ENCODE measurements at places on chromosomes 13 and 19. TPM values are rescaled to one million over a fixed set of nuclear protein-coding genes. Genes with fewer than 3 reads are reported as not detected.

- no peak for DNase-seq
Measured at GRCh38 chr13:75485286-75486062, 3.5 kb upstream of the TBC1D4 start.

DNA sequence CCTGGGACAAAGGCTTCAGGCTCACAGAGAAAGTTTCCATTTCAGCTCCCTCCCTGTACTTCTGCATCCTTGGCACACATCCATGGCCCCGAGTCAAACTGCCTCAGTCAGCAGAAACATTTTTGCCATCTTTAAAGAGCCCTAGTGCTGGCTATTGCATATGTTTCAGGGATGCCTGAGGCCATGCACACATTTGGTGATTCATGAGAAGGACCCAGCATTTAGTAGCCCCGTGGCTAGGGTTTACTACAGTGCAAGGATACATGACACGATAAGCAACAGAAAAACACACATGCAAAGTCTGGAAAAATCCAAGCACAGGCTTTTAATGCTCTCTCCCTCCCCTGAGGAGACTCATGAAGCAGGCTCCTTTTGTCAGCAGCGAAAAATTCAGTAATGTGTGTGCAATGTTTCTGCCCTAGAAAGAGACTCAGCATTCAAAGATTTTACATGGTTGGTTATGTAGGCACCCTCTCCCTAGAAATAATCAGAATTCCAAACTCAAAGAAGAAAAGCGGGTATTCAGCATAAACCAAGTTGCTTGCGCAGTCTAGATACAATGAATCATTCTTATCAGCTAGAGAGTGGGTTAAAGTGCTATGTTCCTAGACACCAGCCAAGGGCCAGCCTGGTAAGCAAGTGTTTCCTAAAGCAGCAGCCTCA, 17.6 kb downstream of the ACOD1 start:
- DNase-seq = no peak

DNA sequence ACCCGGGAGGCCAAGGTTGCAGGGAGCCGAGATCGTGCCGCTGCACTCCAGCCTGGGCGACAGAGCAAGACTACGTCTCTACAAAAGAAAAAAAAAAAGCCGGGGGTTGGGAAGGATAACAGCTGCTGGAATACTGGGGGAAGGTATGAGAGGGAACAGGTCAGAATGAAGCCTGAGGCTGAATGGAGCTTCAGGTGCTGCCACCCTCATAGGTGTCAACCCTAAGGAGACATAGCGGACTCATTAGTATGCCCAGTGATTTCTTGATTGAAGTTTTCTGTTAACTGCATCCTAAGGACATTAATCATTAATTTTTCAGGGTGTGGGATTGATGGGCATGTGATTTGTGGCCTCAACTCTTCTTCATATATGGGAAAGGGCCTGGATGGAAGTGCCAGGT, 6.0 kb downstream of the SMARCA4 start:
- DNase-seq = no peak

- no peak for DNase-seq
Measured at GRCh38 chr13:39185326-39185725, 147.1 kb downstream of the NHLRC3 start.

GRCh38 chr19:46088101-46088500, 36.4 kb downstream of the IGFL3 start:
- DNase-seq = no peak

DNA sequence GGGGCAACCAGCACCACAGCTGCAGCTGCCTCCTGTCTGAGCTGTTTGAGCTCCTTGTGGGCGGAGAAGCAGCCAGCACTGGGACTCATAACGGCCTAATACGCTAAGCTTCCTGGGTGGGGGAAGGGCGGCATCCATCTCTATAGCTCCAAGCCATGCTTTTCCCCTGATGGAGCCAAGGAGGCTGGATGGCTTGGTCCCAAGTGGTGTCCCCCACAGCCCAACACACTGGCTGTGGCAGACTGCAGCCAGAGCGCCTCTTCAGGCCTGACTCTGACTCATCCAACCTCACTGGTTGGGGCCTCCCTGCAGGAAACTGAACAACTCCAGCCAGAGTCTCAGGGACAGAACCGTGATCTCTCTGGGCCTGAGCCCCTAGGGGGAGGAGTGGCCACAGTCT, 537.3 kb downstream of the SUCLA2 start:
- no peak for DNase-seq

Gene EIF3K
- total RNA-seq = 831 TPM

DNA sequence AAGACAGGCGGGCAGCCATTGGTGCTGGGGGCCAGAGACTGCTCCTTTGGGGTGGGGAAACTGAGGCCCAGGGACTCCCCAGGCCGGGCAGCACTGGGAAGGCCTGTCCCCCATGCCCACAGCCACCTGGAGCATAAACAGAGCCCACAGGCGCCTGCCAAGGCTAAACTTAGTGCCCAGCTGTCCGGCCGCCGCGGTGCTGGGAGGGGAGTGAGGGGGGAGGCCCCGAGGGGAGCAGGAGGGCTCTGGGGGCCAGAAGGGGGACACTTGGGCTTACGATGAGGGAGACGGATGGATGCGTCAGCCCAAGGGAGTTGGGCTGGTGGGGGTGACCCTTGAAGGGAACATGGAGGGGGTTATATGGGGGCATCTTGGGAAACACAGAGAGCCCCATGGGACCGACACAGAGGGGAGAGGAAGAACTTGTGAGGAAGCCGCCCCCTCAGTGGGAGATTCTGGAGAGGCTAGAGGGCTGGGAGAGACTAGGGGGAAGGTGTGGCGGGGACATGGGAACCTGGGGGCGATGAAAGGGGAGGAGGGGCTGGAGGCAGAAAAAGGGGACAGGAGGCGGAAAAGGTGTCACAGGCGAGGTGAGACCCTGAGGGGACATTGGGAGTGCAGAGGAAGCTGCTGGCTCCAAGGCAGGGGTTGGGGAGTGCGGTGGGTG, 2.2 kb downstream of the CERS1 start:
- no peak for DNase-seq

GRCh38 chr19:20558011-20558410, 7.6 kb downstream of the ZNF737 start:
- DNase-seq = no peak

DNA sequence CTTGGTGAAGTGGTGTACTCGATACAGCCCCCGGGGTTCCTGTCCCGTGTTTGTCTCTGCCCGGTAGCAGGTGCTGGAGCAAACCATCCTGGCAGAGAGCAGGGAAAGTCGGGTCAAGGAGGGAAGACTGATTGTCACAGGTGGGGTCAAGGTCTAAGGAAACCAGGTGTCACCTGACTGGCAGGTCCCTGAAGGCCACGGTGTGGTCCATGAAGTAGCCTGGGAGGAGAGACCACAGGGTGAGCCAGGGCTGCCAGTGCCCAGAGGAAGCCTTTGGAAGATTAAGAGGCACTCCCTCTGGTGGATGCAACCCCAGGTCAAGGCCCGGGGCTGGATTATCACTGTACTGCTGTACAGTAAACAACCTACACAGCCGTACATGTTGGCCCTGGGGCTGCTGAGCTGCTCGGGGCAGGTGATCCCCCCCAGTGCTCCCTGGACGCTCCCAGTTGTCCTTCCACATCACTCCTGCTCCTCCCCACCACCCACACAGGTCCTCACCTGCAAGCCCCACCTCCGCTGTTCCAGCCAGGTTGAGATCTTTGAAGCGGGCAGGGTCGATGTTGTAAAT, 6.0 kb upstream of the CCER2 start:
- DNase-seq = no peak

DNA sequence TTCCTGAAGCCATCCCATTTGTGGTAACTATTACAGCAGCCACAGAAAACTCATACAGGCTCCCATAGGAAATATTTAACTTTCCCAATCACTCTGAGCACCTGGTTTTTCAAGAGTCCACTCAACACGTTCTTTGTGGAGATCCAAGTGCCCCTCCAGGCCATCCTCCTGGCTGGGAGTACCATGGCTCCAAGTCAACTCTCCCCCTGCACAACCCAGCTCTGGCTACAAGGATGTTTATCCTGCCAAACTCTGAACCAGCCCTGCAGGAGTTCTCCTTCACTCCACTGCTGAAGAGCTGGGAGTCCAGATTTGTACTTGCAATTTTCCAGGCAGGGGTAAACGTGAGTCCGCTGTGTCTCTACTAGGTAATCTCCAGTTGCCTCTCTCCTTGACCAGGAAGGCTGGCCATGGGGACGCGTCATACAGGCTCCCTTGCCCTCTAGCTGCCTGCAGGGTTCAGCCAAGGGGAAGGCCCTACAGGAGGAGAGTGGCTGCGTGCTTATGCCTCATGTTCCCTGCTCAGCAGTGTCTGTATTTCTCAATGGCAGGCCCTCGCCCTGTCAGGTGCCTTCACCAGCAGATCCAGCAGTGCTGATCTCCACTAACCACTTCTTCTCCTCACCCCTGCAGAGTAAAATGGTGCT, 29.9 kb upstream of the ARGLU1 start:
- DNase-seq = no peak

DNA sequence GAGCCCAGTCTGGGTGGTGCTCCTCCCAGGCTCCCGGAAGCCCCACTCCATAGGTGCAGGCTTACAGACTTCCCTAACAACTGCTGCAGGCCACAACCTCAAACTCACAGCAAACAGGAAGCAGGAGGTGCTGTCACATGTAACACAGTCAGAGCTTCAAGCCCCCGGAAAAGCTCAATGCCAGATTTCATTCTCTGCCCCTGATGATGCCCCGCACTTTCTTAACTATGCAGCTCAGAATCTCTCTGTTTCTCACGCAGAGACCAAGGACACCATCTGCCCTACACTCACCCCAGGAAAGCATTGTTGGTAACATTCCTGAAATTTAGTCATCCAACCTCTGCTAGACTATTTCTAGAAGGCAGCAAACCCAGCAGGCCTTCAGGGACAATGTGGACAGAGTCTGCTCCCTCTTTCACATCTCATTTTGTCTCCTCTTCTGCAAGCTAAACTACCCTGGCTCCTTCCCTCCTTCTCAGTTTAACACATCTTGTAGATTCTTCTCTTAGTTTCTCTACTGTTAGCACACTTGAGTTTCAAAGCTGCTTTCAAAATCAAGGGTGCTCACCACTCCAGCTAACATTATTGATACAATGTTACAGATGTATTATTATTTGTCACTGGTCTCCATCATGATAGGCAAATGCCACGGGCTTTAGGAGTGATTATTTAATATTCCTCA, 162.5 kb downstream of the KCTD12 start:
- DNase-seq = peak; percentile 78

GRCh38 chr19:50300814-50301606, 28.2 kb downstream of the KCNC3 start:
- DNase-seq = no peak

DNA sequence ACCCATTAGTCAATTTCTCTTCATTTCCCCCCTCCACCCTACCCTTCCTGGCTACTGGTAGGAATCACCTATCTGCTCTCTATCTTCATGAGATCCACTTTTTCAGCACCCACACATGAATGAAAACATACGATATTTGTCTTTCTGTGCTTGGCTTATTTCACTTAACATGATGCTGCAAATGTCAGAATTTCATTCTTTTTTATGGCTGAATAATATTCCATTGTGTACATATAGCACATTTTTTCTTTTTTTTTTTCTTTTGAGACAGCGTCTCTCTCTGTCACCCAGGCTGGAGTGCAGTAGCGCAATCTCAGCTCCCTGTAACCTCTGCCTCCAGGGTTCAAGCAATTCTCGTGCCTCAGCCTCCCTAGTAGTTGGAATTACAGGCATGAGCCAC, 9.9 kb upstream of the CALM3 start:
- no peak for DNase-seq

Gene TPP2
- 33.9 TPM for total RNA-seq

Gene ZNF99
- total RNA-seq = 0.27 TPM

- DNase-seq = no peak
Measured at GRCh38 chr13:30721936-30722335, 13.4 kb upstream of the ALOX5AP start.

DNA sequence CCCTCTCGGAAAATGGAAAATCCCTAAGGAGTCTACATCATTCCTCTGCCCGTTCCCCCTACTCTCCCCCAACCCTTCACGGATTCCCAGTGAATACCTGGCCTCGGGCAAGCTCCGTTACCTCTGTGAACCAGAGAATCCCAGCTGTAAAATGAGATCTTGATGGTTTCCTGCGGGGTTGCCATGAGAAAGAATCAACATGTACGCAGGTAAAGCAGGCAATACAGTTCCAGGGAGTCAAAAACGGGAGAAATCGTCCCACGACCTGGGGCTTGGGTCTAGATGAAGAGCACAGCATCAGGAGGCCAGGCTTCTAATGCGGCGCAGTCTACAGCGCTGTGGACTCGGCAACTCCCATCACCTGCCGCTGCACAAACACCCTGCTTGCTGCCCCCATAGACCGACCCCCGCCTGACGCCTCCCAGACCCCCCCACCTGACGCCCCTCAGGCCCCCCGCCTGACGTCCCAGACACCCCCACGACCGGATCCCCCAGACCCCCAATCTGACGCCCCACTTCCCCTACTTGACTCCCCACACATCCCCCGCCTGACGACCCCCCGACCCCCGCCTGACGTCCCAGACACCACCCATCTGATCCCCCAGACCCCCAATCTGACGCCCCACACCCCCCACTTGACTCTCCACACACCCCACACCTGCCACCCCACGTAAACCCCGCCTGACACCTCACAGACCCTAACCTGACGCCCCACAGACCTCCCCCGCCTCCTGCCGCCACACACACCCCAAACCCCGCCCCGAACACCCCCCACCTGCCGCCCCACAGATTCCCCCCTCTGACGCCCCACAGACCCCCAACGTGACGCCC, 680 bp downstream of the LIG4 start:
- DNase-seq = no peak

DNA sequence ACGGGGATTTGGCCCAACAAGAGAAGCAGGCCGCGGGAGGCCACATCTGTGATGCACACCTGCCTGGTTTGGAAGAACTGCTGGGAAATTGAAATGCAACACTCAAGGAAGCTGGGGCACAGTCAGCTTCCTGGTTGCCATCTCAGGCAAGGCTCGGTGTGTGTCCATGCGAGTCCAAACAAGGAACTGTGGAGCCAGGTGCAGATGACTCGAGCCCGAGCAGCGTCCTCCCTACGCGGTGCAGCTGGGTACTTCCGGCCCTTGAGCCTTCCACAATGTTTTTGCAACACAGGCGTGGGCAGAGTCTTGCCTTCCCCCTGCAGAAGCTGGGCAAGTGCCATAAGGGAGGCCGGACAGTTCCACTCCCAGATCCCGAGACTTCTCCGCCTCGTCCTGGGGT, 94.6 kb downstream of the CRYL1 start:
- no peak for DNase-seq

- DNase-seq = no peak
Measured at GRCh38 chr13:85879014-85879413, 79.8 kb upstream of the SLITRK6 start.

Gene FUT6
- total RNA-seq = 2.4 TPM

DNA sequence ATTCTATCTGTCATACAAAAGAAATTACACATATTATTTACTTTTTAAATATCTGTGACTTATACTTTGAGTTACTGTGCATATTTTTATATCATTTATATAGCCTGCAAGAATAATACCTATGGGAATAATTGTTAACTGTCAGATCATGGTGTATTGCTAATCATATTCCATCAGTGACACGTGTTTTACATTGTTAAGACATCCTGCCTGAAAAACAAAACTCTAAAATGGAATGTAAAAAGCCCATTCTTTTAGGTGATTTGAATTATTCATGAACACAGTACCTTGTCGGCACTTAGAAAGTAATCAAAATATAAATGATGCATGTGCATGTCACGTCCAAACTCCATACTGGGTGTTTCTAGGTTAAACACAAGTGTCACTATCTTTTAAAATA, 533.8 kb upstream of the PCDH9 start:
- DNase-seq = no peak

Gene ERICH6B
- total RNA-seq = not detected

Gene FGF21
- not detected for total RNA-seq

Gene NLRP7
- total RNA-seq = not detected

Gene MIA
- not detected for total RNA-seq

GRCh38 chr13:79910875-79911540, 429.9 kb downstream of the SPRY2 start:
- no peak for DNase-seq
